ENCODE measurements at places on chromosomes 4 and X.

DNA sequence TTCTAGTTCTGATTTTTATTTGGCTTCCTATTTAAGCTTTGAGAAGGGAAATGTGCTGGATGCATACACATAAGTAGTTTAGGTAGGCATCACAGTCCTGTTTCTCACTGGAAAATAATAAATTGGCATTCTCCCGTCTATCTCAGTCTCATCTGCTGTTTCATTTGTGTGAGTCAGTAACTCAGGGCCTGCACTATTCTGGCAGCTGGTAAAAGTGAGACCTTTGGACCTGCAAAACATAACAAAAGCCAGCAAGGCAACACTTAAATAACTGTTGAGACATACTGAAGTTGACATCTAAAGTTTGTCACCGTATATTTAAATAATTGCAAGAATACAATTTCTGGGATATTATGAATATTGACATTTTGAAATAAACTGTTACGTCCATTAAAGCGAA lies 8.6 kb upstream of the UBQLN2 start:
- no peak for DNase-seq

GRCh38 chrX:22748093-22748999 lies 251.4 kb upstream of the DDX53 start:
- peak; percentile 24 for DNase-seq

GRCh38 chr4:67566335-67566734 lies 7.8 kb downstream of the STAP1 start:
- no peak for DNase-seq

- DNase-seq, result no peak
Measured at GRCh38 chrX:103730147-103730795, 19.6 kb downstream of the TMEM31 start.

- DNase-seq, result no peak
Measured at GRCh38 chr4:168057412-168057811, 34.9 kb upstream of the ANXA10 start.

DNA sequence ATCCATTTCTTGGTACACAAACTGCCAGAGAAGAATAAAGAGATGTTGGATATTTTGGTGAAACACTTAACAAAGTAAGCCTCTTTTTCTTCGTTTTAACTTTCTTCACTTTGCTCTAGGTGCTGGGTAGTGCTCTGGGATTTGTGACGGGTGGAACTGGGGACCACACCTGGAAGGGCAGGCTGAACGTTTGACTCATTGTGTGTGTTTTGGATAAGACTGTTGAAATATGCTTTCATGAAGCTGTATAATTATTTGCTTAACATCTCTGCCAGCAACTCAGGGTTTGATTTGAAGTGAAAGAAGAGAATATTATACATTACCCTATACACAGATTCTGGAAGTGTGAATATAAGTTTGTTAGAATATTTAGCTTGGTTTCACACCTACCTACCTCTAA lies 233.2 kb downstream of the ARHGAP10 start:
- no peak for DNase-seq

GRCh38 chr4:156972379-156973015 lies 898 bp upstream of the PDGFC start:
- DNase-seq, result no peak

- DNase-seq, result peak; percentile 30
Measured at GRCh38 chrX:148049441-148049840, 68.3 kb downstream of the FMR1NB start.

DNA sequence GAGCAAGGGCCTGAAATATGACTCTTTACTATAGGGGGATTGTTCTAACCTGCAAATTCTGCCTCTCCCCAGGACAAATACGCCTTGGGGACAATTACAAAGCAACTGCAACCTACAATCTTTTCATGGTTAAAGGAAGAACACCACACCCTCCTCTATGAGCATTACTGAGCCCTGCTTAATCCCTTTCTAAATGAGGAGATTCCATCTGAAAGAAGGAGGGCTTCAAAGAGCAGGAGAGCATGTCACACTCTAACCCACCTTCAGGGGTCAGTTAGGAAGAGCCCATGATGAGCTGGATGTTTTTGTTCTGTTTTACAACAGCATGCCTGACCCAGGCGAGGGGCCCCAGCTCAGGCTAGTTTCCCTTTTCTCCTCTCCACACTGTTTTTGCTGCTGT lies 134.0 kb upstream of the ANXA3 start:
- no peak for DNase-seq

DNA sequence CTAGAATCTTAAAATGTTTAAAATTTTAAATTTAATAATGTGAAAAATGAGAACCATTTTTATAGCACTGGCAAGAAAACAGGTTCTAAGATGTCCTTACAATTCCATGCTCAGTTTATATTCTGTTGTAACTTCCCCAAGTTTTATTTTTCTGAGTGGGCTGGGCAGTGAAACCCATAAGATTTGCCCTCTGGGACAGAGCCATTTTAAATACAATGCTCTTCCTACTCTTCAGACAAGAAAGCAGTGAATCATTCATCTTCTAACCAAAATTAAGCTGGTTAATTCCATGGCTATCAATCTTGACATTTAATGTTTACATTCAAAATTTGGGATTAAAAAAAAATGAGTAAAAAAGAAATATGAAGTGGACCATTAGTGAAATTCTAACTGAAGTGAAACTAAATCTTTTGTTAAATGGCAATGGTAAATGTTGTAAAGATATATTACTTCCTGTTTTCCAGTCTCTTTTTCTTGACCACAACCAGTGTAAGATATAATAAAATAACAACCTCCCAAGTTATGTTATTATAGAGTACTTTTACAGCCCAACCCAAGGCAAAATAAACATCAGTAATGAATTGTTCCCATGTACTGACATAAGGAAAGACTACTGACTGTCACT lies 37.2 kb upstream of the PTPN13 start:
- no peak for DNase-seq

- no peak for DNase-seq
Measured at GRCh38 chr4:133347409-133347808, 198.3 kb downstream of the PCDH10 start.

DNA sequence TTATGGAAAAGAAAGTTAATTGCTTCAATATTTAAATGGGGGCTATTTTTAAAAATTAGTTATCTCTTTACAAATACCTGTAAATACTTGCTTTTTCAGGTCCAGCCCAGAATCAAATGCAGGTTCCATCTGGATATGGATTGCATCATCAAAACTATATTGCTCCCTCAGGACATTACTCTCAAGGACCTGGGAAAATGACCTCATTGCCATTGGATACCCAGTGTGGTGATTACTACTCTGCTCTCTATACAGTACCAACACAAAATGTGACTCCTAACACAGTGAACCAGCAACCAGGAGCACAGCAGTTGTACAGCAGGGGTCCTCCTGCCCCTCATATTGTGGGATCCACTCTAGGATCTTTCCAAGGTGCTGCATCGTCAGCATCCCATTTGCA lies 29.2 kb downstream of the SEC24B start:
- DNase-seq, result no peak

DNA sequence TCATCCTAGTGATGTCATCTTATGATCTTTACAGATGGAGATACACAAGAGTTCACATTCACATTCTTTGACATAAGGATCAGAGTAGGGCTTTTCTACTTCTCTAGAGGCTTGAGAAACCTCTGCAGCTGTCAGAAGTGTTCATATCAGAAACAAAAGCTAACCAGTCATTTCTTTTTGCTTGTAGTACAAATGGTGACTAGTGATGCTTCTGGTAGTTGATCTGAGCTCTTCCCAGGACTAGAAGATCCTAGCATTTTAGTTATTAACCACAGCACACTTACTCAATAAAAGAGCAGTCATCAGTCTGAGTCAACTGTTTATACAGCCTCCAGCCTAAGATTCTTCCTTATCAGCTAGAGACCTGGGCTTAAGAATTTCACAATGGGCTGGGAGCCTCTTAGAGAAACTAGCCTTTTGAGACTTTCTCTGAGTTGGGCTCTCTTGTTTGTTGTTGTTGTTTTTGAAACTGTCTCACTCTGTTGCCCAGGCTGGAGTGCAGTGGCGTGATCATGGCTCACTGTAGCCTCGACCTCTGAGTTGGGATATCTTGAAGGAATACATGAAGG lies 84.1 kb downstream of the TMEM164 start:
- DNase-seq, result no peak

- DNase-seq, result no peak
Measured at GRCh38 chr4:180557348-180557747, 1685.9 kb upstream of the TENM3 start.

DNA sequence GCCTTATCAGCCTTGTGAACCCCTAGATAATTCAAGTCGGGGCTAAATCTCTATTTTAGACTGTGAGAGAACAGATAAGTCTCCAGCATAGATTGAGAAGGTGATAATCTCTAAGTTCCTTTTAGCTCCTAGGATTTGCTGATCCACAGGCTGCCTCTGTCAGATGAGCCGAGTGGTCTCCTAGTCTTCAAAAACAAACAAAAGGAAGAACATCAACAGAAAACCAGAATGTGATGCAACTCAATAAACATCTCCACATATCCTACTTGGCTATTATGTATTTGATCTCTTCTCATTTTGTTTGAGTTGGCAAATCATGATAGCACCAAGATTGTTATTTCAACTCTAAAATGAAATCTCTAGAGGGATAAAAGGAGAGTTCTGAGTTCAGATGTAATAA lies 88.4 kb upstream of the SLC7A11 start:
- no peak for DNase-seq

DNA sequence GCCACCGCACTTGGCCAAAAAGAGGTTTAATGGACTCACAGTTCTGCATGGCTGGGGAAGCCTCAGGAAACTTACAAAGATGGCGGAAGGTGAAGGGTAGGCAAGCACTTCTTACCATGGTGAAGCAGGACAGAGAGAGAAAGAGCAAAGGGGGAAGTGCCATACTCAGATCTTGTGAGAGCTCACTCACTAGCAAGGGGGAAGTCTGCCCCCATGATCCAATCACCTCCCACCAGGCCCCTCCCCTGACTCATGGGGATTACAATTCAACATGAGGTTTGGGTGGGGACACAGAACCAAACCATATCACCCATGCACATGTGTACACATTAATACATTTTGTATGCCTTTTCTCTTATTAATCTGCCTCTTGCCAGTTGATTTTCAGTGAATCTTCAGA lies 77.2 kb upstream of the HSD17B10 start:
- DNase-seq, result no peak

GRCh38 chr4:178081176-178081575 lies 638.9 kb upstream of the AGA start:
- no peak for DNase-seq

- peak; percentile 9 for DNase-seq
Measured at GRCh38 chr4:40843696-40844095, 93.9 kb downstream of the NSUN7 start.

- DNase-seq, result no peak
Measured at GRCh38 chr4:98653890-98654867, 4.2 kb downstream of the TSPAN5 start.

GRCh38 chrX:41722816-41723618 lies 964 bp upstream of the GPR82 start:
- no peak for DNase-seq

DNA sequence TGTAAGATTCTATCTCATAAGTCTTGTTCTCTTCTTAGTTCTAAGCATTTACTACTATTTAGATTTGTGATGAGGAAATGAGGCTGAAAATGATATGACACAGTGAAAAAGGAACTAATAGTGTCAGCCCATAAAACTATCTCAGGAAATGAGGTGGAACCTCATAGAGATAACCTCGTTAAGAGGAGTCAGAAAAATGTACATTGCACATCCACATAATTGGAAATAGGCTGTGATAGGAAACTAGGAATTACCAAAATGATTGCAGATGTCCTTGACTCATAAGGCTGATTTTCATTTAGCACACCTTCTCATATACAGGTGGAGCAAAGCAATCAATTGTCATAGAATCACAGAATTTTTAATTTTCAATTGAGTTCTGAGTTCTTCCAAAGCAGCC lies 26.8 kb downstream of the ANXA10 start:
- no peak for DNase-seq

GRCh38 chrX:70552130-70552704 lies 107.6 kb downstream of the DLG3 start:
- DNase-seq, result no peak

- no peak for DNase-seq
Measured at GRCh38 chr4:114698231-114698630, 99.6 kb downstream of the UGT8 start.

DNA sequence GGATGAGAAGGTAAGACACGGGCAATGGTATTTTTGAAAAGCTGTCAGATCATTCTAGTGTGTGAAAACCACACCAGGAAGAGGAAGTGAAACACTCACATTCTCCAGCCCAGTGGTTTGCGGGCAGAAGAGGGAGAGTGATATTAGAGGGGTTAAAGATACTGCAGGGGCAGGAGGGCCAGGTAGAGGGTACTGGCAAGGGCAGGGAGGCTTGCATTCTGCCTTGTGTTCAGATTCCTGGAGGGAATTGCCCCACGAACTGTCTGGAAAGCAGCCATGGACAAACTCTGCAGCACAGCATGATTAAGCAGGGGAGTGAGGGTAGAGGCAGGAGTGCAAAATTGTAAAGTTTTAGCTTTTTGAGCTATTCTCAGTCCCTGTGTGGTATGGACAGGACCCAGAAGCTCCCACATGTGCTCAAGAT lies 30.9 kb downstream of the NIPAL1 start:
- peak; percentile 64 for DNase-seq

- peak; percentile 75 for DNase-seq
Measured at GRCh38 chrX:149631234-149632165, at the start of gene TMEM185A. Gene TMEM185A, minus strand, starts transcription at chrX:149631792. Its CDS starts 212 bp downstream, at chrX:149631580.

DNA sequence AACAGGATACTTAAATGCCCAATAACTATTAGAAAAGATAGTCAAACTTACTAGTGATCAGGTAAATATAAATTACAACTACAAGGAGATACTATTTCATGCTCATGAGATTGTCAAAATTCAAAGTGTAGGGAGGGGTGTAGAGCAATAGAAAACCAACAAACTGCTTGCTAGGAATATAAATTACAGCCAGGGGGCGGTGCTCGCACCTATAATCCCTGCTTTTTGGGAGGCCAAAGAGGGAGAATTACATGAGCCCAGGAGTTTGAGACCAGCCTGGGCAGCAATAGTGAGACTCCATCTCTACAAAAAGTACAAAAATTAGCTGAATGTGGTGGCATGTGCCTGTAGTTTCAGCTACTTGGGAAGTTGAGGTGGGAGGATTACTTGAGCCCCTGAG lies 556.5 kb upstream of the NR3C2 start:
- no peak for DNase-seq

- peak; percentile 52 for DNase-seq
Measured at GRCh38 chr4:23333946-23334878, 555.6 kb downstream of the PPARGC1A start.
